ENCODE measurements at places on chromosomes 4 and X. TPM values are rescaled to one million over a fixed set of nuclear protein-coding genes. Genes with fewer than 3 reads are reported as not detected.

FRYL gene
- 44.6 TPM for total RNA-seq

RHOH gene
- total RNA-seq, result under 0.01 TPM

ARAP2 gene
- total RNA-seq, result 0.16 TPM

PARM1 gene
- 0.09 TPM for total RNA-seq

HMGN5 gene
- 1.1 TPM for total RNA-seq

REELD1 gene
- total RNA-seq, result not detected

P2RY8 gene
- total RNA-seq, result not detected

TMSB15A gene
- 2.0 TPM for total RNA-seq

PDCL2 gene
- not detected for total RNA-seq

TRPC5OS gene
- total RNA-seq, result not detected

NPY2R gene
- total RNA-seq, result not detected

TMEM165 gene
- total RNA-seq, result 69.7 TPM

ATP1B4 gene
- not detected for total RNA-seq

MRFAP1L1 gene
- 68.1 TPM for total RNA-seq

EDNRA gene
- 18.7 TPM for total RNA-seq

NLGN4X gene
- total RNA-seq, result not detected

GABRG1 gene
- not detected for total RNA-seq

TMEM35A gene
- total RNA-seq, result 20.6 TPM

NLRP2B gene
- not detected for total RNA-seq

Measured in bronchial smooth muscle cell (primary cell).